ENCODE measurements at places on chromosomes 1 and 21.

DNA sequence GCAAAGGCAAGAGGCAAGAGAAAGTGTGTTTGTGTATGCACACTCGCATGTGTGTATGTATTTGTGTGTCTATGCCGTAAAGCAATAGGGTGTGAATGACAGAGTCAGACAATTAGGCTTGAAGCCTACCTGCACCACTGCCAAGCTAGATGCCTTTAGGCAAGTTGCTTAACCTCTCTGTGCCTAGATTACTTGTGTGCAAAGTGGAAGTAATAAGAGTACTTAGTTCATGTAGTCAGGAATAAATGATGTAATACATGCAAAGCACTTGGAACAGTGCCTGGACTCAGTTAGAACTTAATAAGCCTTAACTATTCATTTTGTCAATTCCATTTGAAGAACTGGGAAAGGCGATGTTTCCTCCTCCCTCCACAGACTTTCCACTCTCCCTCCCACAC lies 31.7 kb downstream of the LAMB3 start:
- no peak for DNase-seq

GRCh38 chr1:1021010-1021919 lies 1.3 kb downstream of the AGRN start:
- peak; percentile 87 for DNase-seq

GRCh38 chr1:233372218-233373120 lies 44.9 kb downstream of the MAP3K21 start:
- DNase-seq: no peak

DNA sequence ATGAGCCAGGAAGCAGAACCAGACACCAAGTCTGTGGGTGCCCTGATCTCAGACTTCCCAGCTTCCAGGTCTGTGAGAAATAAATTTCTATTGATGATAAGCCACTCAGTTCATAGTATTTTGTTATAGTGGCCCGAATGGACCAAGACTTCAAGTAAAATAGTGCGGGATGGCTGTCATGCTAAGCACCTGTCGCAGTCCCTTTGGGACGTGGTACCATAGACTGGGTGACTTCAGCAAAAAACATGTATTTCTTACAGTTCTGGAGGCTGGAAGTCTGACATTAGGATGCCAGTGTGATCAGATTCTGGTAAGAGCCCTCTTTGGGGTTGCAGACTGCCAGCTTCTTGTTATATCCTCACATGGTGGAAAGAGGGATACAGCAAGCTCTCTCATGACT lies 2.6 kb upstream of the C1orf198 start:
- DNase-seq: no peak

Measured in GM03348 (cell line).